Kasumi-1 (cell line): ENCODE measurements at places on chromosomes 2 and 18.

- no peak for DNase-seq
These were observed 56.2 kb downstream of the CAVIN2 start for GRCh38 chr2:191790737-191791136.

DNA sequence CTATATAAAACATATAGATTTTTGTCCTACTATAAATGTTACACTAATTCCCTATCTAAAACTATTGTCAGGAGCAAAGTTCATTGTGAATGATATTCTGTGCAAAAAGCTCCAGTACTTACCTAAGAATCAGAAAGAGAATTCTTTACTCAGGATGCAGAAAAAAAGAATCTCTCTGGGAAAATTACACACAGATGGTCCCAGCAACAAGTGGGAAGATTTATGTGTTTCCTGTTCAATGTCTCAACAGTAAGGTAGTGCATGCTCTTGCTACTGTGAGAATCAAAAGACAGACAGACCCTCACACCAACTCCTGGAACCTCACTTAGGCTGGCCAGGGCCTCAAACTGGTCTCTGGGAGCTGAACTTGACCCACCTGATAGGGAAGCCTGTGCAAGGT lies 11.2 kb upstream of the NAPG start:
- DNase-seq = no peak

DNA sequence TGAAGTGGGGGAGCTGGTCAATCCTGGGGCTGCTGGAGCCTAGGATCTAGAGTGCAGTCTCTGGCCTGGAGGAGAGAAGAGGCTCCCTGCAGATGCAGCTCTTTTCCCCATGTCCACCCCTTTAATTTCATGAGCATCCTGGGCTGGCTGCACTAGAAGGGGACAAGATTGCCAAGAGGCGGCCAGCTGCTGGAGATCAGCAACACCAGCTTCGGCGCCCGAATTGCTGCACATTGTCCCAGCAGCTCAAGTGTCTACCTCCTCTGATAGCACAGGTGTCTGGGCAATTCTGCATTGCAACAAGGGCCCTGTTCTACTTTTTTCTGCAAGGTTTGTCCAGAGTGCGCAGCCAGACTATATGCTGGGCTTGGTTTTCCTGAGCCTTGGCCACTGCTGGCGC lies 125.7 kb downstream of the AGAP1 start:
- DNase-seq = no peak

GRCh38 chr18:41266616-41267015 lies 688.4 kb upstream of the PIK3C3 start:
- no peak for DNase-seq

DNA sequence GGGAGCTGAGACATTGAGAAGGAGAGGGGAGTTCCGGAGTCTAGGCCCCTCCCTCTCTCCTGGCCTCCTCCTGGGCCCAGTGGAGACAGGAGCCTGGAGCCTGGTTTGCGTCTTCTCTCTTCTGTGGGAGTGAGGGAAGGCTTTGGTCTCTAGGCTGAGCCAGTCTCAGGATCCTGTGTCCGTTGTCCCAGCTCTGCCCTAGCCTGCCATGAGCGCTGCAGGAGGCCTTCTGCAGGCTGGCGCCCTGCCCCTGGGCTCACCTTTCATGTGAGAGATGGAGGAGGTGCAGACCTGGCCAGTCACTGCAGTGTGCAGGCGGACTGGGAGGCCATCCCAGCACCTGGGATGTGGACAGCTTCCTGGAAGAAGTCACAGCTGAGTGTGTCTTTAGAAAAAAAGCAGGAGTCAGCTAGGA lies 8.7 kb downstream of the IMPA2 start:
- no peak for DNase-seq

DNA sequence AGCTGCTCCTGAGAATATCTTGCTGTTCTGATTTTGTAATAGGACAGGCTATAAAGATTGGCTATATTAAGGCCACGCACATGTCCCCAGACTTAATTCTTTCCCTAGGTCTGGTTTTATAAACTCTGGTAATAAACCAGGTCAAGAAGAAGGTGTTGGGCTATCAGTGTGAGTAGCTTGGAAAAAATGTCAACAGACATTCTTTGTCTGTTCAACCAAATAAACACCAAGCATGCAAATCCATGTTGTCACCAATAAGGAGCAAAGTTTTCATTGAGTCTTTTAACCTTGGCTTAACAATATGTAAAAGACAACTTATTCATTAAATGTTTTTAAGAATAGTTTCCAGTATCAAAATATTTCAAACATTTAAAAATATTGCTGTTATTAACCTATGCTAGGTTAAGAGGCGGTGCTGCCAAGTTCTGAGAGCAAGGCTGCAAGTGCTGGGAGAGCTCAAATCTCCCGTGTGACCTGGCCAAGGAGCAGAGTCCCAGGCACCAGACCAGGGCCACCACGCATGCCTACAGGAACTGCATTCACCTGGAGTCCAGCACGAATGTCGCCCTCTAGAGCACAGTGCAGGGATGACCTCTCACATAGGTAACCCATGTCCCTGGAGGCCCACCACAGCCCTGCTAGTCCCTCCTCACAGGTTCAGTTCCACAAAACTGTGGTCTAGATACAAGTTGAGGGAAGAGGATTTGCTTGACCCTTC lies 120.5 kb upstream of the POU3F3 start:
- no peak for DNase-seq

DNA sequence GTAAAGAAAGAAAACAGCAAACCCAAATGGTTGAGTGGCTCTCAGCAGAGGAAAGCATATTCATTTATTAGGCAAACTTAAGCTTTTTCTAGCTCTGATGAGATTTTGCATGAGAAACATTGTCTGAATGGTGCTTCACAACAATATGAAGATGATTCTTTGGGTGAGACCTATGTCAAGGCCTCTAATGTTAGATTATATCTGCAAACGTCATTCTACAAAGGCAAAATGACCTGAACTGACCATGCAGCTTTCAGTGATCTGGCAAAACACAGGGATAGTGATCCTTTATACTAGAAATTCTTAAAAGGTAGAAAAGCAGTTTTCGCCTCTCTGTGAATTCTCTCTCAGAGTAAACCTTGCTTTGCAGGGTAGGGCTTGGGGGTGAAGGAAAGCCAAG lies 11.7 kb downstream of the RHBDD1 start:
- DNase-seq = no peak
